ENCODE measurements at places on chromosomes 3 and 15. TPM values are rescaled to one million over a fixed set of nuclear protein-coding genes. Genes with fewer than 3 reads are reported as not detected.

SLC28A2 gene
- total RNA-seq = not detected

CPA3 gene
- total RNA-seq = not detected

CSPG4 gene
- total RNA-seq = 15.3 TPM

CLDN11 gene
- total RNA-seq = 195 TPM

LMCD1 gene
- 44.2 TPM for total RNA-seq
